ENCODE measurements at places on chromosomes 1 and 21.

- no peak for DNase-seq
Observed at GRCh38 chr1:149923626-149924025, 4.0 kb downstream of the SF3B4 start.

GRCh38 chr1:48652334-48652733, 124.4 kb downstream of the BEND5 start:
- no peak for DNase-seq

DNA sequence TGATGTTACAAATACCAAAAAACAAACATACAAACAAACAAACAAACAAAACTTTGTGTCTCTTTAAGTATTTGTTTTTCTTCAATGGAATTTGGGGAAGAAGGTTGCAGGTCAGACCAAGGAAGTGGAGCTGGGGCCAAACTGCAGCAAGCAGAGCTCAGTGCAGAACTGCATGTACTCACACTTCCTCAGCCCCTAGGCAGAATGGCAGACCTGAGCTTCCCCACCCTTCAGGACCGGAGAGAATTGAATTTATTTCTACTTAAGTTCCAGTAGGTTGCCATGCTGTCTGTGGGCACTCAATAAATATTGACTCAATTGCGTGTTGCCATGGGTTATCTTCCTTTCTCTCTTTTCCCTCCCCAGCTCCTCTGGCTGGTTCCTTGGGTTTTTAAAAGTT, 173.6 kb downstream of the PTGER3 start:
- no peak for DNase-seq

DNA sequence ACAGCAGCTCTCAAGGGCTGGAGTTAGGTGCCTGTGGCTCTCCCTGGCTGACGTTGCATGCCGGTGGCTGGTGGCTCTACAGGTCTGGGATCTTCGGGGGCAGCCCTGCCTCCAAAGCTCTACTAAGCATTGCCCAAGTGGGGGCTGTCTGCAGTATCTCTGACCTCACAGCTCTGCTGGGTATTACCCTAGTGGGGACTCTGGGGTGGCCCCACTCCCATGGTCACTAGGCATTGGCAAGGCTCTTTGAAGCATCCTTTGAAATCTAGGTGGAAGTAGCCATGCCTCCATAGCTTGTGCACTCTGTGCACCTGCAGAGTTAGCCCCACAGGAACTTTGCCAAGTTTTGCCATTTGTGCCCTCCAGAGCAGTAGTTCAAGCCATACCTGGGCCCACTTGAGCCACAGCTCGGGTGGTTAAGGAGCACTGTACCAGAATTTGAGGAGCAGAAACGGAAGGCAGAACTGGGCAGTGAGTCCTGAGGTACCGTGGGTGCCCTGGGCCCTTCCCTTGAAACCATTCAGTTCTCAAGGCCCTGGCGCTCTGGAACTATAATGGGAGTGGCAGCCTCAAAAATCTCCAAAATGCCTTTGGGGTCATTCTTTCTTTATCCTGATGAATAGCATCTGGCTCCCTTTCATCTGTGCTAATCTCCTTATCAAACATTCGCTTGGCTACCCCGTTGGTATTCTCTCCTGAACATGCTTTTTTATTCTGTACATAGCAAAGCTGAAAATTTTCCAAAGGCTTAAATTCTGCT, 15.4 kb downstream of the GJA4 start:
- DNase-seq: no peak

GRCh38 chr1:245484176-245484575, 329.4 kb downstream of the KIF26B start:
- no peak for DNase-seq

GRCh38 chr1:178352790-178353416, 143.9 kb downstream of the CLEC20A start:
- DNase-seq: no peak

DNA sequence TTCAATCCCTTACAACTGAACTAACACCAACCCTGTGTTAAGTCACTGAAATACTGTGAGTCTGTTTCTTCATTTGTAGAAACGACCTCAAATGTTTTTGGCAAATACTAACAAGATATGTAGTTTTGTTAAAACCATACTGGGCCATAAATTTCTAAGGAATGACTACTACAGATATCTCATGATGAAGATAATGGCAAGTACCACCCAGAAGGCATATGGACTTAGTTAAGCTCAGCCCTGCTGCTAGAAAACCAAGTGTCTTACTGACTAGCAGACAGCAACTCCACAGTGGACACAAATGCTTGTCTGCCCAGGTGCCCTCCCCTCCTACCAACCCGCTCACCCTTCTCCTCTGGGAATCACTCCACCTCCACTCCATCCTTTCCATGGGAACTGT, 44.5 kb upstream of the BMP8B start:
- no peak for DNase-seq

Measured in NCI-H187 (cell line).